ENCODE measurements at places on chromosomes 2 and 18.

GRCh38 chr2:26477126-26477910 is 606 bp downstream of the OTOF start:
- DNase-seq, result no peak

- peak; percentile 45 for DNase-seq
These were observed 2.0 kb downstream of the PPP4R1 start for GRCh38 chr18:9612215-9612830.

GRCh38 chr18:37572736-37573135 is 7.1 kb upstream of the CELF4 start:
- DNase-seq, result no peak

GRCh38 chr2:97970293-97971060 is 25.3 kb downstream of the TMEM131 start:
- DNase-seq, result no peak

DNA sequence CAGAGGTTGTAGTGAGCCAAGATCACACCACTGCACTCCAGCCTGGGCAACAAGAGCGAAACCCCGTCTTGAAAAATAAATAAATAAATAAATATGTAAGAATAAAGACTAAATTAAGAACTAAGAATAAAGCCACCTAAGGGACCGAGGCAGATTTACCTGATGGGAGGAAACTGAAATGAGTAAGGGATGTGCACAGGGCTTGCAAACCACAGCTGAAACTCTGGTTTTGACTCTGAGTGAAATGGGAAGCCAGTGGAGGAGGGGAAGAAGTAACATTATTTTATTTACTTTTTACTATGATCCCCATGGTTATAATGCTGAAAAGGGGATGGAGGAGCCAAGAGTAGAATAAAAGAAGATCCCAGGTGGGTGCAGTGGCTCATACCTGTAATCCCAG is 107.3 kb downstream of the CABYR start:
- peak; percentile 49 for DNase-seq

DNA sequence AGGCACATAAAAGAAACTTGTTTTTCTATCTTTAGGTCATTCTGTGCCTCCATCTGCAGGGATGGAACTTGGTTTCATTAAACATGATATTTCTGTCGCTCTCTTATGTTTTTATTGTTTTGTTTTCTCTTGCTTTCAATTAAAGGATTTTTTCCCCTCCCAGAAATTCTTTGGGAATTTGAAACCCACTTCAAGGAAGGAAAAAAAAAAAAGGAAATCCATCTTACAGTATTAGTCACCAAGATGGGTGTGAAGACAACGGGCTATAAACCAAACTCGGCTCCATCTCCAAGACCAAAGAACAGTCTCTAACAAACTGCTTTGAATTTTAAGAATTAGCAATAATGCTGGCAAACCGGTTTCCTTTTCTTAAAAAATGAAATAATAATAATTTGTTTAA is 244.1 kb downstream of the BCL11A start:
- DNase-seq, result no peak

GRCh38 chr2:136248242-136248641 is 130.3 kb upstream of the CXCR4 start:
- no peak for DNase-seq

GRCh38 chr18:78021196-78021595 is 771.5 kb downstream of the GALR1 start:
- DNase-seq, result no peak

DNA sequence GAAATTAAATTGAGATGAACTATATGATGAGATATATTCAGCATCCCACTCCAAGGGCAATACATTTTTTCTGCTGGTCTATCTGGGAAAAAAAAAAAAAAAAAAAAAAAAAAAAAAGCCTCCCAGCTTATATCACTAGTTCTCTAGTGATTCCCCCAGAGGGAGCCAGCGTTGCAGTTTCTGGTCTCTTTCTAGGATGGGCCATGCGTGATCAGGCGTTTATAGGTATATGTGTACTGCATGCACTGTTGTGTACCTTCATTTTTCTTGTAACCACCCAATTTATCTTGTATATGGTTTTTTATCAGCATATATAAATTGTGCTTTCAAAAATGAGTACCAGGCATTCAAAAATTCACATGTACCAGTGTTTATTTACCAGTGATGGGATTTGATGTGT is 35.1 kb downstream of the DCDC2C start:
- DNase-seq, result peak; percentile 31

DNA sequence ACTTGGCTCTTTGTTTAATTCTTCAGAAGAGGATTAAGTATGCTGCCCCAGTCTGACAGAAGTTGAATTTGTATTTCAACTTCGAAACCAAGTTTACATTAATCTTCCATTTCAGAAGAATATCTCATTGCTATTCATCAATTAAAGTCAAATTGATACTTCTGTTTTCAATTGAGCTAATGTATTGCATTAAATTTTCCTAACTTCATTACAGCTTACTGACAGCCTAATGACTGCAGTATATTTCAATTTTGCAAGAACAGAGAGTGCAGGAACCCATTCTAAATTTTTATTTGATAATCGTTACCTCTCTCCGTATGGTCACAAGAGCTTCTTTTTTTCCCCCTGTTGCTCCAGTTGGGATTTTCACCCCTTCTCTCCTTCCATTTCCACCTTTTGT is 218.0 kb downstream of the CALCRL start:
- DNase-seq, result no peak

DNA sequence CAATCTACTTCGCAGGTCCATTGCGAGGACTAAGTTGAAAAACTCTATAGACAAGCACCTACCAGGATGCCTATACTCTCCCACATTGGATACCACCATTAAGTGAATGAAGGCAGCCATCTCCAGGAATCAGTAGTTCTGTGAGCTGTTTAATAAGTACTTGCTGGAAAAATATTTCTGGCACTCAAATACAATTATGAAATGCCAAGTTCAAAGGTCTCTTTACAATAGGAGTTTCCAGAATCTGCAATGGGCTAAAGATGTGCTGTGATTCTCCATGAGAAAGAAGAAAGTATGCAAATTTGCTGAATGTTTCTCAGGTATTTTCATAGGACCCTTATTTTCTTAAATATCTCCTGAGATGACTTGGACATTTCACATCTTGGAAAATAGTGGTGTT is 103.0 kb downstream of the AP1S3 start:
- DNase-seq, result no peak

DNA sequence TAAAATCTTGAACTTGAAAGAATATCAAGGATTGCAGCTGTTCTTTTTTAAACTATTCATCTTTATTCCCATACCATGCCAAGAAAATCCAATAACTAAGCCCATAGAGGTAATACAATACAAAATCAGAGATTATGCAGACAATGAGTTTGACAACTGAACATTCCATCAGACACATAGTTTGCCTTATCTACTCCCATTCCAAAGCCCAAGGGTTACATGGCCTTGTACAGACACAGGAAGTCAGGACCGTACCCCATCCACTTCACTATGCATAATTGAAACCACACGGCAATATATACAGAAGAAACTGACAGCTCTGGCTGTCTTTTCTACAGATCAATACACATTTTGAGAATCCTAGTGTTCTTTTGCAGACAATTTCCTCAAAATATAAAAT is 181.3 kb downstream of the TMX3 start:
- no peak for DNase-seq

- no peak for DNase-seq
These were observed 79.1 kb downstream of the LRRTM4 start for GRCh38 chr2:77443076-77443475.

DNA sequence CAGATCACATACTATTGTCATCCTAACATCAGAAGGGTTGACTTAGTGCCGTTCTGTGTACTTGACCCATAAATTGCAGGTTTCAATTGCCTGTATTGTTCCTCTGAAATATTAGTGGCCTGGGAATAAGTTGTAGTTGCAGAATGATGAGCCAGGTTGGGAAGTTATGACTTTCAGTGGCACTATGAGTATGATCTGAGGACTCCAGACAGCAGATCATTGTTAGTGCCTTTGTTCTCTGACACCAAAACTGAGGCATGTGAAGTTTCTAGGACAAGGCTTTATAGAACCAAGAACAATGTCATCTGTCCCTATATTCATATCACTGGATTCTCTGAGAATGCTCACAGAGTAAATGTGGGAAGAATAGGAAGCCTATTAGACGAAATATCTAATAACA is 403.7 kb downstream of the STK39 start:
- DNase-seq, result no peak

GRCh38 chr2:118714118-118714517 is 133.3 kb downstream of the EN1 start:
- no peak for DNase-seq

- peak; percentile 44 for DNase-seq
These were observed 111.4 kb downstream of the FTCDNL1 start for GRCh38 chr2:199739413-199740110.

DNA sequence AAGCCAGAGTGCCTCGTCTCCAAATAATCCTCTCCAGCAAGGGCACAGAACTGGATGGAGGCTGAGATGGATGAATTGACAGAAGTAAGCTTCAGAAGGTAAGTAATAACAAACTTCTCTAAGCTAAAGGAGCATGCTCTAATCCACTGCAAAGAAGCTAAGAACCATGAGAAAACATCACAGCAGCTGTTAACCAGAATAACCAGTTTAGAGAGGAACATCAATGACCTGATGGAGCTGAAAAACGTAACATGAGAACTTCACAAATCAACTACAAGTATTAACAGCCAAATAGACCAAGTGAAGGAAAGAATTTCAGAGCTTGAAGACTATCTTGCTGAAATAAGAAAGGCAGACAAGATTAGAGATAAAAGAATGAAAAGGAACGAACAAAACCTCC is 32.3 kb downstream of the WDPCP start:
- DNase-seq, result no peak

DNA sequence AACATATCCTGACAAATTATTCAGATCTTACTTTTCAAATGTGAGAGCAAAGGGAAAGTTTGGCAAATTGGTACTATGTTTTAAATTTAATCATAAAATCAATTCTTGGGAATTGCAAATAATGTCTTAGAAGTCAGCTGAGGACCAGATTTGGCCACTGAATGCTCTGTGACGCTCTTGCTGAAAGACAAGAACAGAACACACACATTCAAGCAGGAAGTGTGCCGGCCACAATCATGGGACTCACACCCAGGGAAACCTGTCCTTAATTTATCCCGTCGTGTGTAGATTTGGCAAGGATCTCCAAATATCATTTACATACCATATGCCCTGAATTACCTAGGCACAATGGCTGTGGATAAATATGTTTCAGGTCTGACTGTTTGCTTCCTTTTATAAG is 253.1 kb downstream of the TCF4 start:
- DNase-seq, result no peak

- no peak for DNase-seq
These were observed 5.6 kb upstream of the SERPINB11 start for GRCh38 chr18:63697097-63697660.

DNA sequence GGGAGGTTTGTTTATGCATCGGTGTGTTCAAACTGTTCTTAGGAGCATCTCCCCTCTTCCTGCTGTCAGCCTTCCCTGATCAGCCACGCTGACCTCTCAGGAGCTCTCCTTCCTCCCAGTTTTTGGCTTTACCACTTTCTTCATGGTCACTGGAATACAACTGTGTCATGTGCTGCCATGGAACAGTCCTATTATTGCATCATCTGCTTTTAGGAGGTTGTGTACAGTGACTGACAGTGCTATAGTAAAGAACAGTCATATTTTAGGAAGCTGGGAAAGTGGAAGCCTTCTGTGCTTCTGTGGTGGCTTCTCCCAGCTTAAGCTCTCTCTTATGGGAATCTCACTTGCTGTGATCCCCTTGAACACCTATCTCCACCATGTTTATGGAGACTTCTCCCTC is 165.5 kb downstream of the TPGS2 start:
- DNase-seq, result no peak

DNA sequence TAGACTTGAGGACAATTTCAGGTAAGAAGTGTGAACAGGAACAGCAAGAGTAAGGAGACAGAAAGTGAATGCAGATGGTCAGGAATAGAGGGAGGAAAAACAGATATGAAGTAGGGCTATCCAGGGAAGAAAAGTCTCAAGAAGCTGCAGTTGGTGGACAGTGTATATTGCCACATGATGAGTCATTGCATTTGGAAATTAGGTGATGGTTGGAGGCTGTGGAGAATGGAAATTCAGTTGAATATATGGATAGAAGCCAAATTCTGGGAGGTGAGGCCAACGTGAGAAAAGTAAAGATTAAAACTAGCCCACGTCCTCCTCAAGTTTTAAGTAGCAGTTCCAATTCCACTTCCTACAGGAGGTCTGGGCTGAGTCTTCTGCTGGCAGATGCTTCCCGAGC is 158.4 kb downstream of the UBE2E3 start:
- DNase-seq, result no peak

DNA sequence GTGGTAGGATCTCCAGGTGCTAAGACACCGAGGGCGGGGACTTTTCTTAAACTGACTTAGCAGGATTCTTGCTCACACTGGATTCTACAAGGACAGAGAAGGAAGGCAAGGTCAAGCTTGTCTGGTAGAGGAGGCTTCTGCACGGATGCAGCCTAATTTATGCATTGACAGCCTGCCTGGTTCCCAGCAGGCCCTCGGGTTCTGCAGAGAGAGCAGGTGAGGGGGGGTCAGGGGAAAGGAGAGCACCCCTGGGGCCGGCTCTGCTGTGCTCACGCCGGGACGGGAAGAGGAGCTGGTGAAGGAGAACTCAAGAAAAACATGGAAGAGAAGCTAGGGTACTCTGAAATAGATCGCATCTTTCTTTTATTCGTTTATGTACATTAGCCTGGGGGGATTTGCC is 46.4 kb downstream of the ADI1 start:
- DNase-seq, result no peak

- no peak for DNase-seq
These were observed 92.4 kb downstream of the TRABD2A start for GRCh38 chr2:84788498-84788897.

DNA sequence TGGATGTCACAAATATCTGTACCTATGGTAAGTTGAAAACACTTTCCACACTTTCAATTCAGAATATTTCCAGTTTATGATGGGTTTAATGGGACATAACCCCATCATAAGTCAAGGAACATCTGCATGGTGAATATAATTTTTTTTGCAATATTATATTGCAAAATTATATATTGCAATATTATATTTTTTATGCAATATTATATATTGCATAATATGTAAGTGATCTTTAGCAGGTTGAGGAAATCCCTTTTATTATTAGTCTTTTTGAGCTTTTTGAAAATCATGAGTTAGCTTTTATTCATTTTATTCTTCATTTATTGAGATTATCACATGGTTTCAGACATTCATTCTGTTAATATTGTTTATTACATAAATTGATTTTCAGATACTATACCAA is 342.2 kb upstream of the GALNT5 start:
- no peak for DNase-seq
